ENCODE measurements at places on chromosomes 3 and 15.

DNA sequence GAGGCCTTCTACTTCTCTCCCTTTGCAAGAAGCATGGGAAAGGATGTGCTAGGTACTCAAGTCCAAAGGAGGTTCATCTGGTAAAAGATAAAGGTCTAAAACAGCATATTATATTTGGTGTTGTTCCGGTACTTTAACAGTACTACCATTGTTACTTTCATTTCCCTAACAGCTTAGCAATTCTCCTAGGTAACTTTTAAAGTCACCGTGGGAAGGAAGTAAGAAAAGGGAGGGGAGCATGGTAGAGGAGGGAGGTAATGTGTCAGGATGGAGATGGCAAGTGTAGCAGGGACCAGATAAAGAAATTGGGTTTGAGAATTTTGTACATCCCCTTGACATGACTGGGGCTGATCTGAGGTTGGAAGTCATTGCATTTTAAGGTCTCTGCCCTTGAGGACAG, 89.4 kb upstream of the SKOR1 start:
- no peak for DNase-seq

- DNase-seq = no peak
Observed at GRCh38 chr3:51977446-51978142, 2.7 kb downstream of the ABHD14A start.

- DNase-seq = no peak
Observed at GRCh38 chr3:52119099-52119498, 35.1 kb downstream of the POC1A start.

- no peak for DNase-seq
Observed at GRCh38 chr3:196189566-196190347, 21.4 kb downstream of the ZDHHC19 start.

- peak; percentile 35 for DNase-seq
Observed at GRCh38 chr3:14144423-14145075, 19.7 kb downstream of the TMEM43 start.

DNA sequence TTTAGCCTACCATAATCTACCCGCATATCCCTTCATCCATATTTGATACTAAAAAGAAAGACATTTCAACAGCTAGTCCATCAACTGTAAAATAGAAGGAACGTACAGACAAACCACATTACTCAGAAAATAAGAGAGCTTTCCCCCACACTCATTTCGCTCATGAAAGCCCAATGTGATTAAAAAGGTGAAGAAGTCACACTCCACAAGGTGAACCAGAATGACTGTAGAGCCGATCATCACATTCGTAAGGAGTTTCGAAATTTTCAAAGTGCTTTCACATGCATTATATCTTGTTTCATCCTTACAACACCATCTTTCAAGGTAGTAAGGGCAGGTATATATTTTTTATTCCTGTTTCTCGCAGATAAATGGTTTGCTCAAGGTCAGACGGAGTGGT, 225.3 kb downstream of the FOXP1 start:
- DNase-seq = no peak

DNA sequence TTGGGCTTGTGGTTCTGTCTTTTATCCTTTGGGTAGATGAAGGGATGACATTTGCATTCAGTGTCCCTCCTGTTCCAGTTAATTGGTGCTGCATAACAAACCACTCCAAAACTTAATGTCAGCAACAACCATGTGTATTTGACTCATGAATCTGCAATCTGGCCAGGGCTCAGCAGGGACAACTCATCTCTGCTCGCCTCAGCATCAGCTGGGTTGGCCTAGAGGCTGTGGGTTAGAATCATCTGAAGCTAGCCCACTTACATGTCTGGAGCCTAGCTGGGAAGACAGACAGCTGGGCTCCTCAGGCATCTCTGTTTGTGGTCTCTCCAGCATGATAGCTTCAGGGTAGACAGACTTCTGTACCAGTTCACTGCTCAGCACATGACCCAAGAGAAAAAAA, 92.0 kb downstream of the TMEM108 start:
- peak; percentile 83 for DNase-seq

DNA sequence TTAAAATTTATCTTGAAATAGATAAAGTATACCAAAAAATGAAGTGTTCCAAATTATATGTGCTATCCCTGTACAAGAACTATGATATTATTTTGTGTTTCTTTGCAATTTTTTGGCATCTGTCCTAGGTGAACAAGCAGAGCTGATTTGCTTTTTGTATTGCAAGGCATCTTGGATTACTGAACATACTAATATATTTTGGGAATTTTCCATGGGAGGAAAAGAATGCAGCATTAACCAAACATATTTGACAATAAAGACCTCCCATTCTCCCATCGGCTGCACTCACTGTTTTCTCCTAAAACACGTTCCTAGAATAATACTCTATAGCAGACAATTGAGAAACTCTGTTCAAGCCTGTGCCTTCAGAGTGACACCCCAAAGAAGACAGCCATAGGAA, 265.1 kb upstream of the ALCAM start:
- DNase-seq = no peak

GRCh38 chr3:121916189-121916588, 22.0 kb downstream of the SLC15A2 start:
- DNase-seq = peak; percentile 65

- peak; percentile 67 for DNase-seq
Observed at GRCh38 chr3:194089357-194090177, 46.4 kb upstream of the HES1 start.

DNA sequence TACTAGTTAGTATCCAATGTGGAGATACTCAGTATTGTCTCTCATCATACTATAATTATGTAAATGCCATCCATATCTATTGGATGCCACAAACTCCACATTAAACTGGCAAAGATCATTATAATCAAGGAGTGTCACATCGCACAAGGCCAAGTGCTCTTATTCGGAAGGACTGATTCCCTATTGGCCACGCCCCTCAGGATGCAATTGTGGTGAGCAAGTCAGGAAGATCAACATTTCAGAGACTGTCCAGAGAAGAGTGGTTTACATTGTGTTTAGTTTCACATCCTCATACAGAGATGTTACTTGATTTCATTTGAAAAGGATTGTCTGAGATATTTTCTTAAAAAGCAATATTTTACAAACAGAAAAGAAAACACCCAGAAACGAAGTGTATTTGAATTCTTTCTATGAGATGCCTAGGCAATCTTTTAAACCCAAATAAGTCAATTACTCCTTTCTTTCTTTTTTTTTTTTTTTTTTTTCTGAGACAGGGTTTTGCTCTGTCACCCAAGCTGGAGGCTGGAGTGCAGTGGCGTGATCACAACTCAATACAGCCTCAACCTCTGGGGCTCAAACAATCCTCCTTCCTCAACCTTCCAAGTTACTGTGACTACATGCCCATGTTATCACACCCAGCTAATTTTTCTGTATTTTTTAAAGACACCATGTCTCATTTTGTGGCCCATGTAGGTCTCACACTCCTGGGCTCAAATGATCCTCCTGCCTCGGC, 369.1 kb downstream of the RBMS3 start:
- no peak for DNase-seq

- no peak for DNase-seq
Observed at GRCh38 chr15:61128343-61128742, 100.8 kb downstream of the RORA start.

DNA sequence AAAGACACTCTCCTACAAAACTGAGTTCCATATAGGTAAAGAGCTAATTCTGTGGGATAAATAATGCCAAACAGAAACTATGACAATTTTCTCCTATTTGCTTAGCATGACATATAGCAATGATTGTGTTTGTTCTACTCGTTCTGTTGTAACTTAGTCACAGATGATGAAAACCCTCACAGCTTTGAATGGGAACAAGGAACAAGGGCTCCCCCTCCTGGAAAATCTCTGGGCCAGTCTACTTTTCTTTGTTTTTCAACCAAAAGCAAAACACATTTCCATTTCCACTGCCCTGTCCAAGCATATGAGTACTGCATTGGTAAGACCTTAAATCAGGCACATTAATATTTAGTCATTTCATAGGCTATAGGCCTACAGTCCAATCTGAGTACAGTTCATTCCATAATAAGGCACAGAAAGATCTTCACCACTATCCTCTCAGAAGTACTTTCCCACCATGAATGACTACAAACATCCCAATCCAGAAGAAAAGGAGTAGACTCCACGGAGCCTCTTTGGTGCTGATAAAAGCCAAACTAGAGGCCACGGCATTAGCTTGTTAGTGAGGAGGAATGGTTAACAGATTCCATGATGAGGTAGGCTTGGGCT, 67.1 kb downstream of the ATP8B4 start:
- DNase-seq = peak; percentile 39

GRCh38 chr15:81015621-81016488, 15.1 kb downstream of the TLNRD1 start:
- DNase-seq = no peak

DNA sequence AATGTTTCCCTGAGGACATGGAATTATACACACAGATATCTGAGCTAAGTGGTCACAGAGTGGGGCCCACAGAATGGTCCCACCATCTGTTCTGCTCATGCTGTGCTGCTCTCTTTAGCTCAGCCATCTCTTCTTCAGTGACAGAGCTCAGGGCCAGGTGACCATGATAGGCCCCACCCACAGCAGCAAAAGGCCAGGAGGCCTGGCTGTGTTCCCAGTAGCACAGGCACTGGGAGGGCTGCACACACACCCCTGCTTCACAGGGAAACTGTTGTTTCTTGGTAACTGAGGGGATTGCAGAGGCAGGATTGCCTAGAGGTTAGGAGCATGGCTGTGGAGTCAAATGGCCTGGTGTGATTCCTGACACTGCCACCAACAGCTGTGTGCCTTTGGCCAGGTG, 4.8 kb upstream of the FBXW12 start:
- peak; percentile 94 for DNase-seq

DNA sequence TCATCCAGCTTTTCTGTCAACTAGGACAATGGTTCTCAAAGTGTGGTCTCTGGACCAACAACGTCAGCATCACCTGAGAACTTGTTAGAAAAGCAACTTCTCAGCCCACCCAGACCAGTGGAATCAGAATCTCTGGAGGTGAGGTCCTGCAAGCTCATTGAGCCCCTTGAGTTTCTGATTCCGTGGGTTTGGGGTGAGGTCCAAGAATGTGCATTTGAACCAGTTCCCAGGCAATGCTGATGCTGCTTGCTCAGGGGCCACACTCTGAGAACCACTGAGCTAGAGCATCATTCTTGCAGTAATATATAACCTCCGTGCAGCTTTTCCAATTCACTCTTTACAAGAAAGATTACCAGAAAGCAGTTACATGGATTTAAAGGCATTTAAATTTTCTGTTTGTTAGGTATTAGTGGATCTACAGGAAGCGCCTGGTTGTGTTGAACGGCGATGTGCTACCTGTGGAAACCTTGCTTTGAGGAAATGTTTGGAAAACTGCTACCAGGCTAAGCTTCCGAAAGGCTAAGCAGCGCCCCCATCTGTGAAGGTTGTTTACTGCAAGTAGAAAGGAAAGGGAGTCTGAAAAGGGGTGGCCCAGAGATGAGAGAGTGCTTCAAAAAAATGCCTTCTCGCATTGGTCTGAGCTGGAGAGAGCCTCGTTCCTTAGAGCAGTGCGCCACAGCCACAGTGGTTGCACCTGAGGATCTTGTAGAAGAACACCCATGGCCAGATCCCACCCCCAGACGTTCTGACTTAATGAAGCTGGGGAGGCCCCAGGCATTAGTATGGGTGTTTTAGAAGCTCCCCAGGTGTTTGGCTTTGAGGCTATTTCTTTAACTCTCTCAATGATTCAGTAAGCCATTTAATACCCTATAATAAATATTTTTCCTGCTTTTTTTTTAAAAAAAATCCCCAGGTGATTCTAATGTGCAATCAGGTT, 50.0 kb downstream of the RLBP1 start:
- DNase-seq = peak; percentile 67
